Myocyte (in vitro differentiated cells): ENCODE measurements at places on chromosomes 7 and 10. TPM values are rescaled to one million over a fixed set of nuclear protein-coding genes. Genes with fewer than 3 reads are reported as not detected.
A peak's percentile ranks its signal among the peaks of the same experiment; 100 is the strongest.

- DNase-seq: peak; percentile 56
Measured at GRCh38 chr7:92177362-92177761, 1.6 kb downstream of the LRRD1 start.

Gene MYL10
- 0.31 TPM in 1 of 2 replicates, not detected in the other for total RNA-seq

- no peak for DNase-seq
Measured at GRCh38 chr10:91711885-91712680, 79.2 kb upstream of the PPP1R3C start.

Gene CHRM2
- total RNA-seq: 0.32 and 0.78 TPM in 2 replicates

- DNase-seq: no peak
Measured at GRCh38 chr7:150371131-150371995, 2.7 kb downstream of the REPIN1 start.

DNA sequence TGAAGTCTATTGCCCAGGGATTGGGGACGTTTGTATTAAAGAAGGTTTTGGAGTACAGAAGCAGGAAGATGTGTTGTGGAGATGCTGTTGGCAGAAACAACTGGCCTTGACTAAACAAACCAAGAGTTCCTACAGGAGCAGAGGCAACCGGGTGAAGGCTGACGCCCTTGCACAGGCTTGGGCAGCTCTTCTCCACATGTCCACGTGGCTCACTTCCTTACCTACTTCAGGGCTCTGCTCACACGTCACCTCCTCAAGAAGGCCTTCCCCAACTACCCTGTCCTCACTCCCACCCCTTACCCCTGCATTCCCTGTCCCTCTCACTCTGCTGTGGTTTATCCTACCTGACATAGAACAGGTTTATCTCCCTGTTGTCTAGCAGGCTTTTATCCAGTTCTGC, 59.9 kb upstream of the JAZF1 start:
- DNase-seq: no peak

GRCh38 chr7:107404740-107405537, 64.9 kb upstream of the GPR22 start:
- DNase-seq: no peak

DNA sequence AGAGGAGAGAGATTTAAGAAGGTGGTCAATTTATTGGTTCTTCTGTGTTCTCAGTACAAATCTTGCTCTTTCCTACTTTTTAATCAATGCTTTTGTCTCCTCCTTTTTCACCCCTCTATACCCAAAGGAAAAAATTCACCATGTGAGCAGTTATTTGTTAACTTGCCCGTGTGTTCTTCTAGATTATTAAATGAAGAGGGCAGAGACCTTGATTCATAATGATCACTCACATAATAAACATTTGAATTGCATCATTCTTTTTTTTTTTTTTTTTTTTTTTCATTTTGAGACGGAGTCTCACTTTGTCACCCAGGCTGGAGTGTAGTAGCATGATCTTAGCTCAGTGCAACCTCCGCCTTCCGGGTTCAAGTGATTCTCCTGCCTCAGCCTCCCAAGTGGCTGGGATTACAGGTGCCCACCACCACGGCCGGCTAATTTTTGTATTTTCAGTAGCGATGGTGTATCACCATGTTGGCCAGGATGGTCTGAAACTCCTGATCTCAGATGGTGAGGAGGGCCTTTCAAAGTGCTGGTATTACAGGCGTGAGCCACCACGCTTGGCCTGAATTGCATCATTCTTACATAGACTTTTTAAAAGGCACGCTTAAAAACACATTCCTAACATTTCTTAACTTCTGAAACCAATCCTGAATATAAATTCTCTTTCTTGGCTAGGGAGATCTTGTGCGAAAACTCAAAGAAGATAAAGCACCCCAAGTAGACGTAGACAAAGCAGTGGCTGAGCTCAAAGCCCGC, 3.6 kb downstream of the GARS1 start:
- DNase-seq: no peak

- no peak for DNase-seq
Measured at GRCh38 chr10:46247808-46248569, 38.8 kb upstream of the ANTXRL start.

Gene IFIT1B
- not detected in 2 replicates for total RNA-seq

Gene YKT6
- 153 and 155 TPM in 2 replicates for total RNA-seq

GRCh38 chr10:78255796-78256638, 222.4 kb downstream of the RPS24 start:
- peak; percentile 97 for DNase-seq

Gene TEX36
- not detected in 2 replicates for total RNA-seq

DNA sequence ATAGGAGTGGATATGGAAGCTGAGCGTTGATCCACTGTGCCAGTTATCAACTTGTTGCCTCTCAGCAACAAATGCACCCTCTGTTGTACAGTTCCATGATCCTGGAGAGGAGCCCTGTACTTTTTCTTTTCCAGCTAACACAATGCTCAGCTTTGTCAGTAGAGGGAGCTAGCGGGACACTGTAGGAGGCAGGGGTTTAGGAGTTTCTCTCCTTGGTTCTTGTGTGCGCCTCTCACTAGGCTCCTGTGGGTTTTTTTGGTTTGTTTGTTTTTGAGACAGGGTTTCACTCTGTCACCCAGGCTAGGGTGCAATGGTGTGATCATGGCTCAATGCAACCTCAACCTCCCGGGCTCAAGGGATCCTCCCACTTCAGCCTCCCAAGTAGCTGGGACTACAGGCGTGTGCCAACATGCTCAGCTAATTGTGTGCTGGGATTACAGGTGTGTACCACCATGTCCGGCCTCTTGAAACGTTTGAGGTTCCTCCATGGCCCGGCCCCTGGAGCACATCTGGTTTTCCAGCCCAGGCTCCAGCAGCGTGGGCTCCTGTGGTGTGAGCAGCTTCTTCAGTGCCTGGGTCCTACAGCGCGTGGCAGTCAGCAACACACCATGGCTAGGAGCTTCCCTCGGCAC, 12.0 kb upstream of the MARVELD1 start:
- DNase-seq: peak; percentile 86

Gene PRPS1L1
- not detected in 2 replicates for total RNA-seq

Gene NRF1
- total RNA-seq: 14.2 and 15.1 TPM in 2 replicates

DNA sequence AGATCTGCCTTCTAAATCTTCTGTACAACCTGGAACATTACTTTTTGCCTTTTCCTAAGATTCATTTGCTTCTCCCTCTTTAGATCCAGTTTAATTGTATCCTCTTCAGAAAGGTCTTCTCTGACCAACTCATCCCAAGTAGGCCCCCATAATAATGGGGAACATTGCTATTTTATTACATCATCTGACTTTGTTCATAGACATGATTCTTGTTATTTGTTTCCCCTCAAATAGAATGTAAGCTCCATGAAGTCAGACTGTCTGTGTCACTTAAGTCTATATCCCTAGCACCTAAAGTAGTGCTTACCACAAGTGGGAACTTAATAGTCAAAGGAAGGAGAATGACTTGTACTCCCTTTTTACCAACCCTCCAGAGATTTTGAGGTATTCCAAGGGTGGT, 37.5 kb downstream of the LUC7L2 start:
- no peak for DNase-seq

Gene SFTPA1
- not detected in 2 replicates for total RNA-seq

Gene NUTM2A
- 0.47 and 0.91 TPM in 2 replicates for total RNA-seq

Gene LOXL4
- total RNA-seq: 0.64 and 0.88 TPM in 2 replicates

- DNase-seq: no peak
Measured at GRCh38 chr7:135490783-135491182, 19.1 kb downstream of the CNOT4 start.

Gene SPACDR
- total RNA-seq: 0.31 and 0.48 TPM in 2 replicates

DNA sequence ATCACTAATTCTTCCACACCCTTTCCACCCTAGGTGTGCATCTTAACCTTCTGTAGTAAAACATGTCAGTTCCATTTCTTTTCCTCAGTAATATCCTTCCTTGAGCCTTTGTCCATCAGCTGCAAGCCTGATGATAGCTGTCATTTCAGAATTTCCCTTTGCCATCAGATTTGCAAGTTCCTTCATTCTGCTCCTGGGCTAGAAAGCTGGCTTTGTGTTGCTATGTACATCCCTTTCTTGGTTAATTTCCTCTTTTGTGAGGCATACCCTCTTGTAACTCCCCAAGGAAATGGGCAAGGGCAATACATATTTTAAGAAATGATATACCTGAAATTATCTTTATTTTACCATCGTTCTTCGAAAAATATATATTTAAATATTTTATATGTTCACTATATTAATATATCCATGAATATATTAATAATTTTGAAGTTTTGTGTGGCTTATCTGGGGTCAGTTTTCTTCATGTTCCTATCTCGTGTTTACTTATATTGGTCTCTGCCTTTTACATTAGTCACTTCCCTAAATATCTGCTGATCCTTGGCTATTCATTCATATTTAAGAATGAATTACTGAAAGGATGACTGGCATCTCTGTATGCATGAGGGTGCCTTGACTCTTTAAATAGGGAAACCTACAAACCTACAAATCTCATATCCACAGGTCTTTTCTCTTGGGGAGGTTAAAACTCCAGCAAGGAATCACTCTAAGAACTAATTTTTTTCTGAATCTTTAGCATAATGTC, 143.8 kb downstream of the ZNF22 start:
- DNase-seq: no peak

DNA sequence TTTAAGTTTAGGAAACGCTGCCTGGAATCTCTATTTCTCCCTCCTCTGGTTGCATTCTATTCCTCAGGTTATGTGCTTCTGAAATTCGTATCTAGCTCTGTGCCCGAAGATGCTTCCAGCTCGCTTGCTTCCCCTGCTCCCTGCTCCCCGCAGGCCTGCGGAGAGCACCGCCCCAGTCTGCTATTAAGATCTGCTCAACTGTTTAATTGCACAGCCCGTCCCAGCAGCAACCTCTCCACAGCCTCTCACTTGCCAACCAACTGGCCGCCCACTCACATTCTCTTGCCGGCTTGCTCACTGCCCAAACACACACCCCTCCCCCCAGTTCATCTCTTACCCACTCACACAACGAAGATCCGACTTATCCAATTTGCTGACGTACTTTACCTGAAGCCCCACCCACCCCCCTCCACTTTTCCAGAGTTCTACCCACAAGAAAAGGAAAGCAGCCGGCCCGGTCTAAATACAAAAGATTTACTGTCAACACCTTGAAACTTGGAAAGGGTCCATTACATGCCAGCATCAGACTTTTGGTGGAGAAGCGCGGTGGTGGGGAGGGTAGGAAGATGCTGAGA, 167.3 kb upstream of the KLF14 start:
- DNase-seq: peak; percentile 96

- no peak for DNase-seq
Measured at GRCh38 chr7:101536232-101536631, 92.9 kb downstream of the MYL10 start.

DNA sequence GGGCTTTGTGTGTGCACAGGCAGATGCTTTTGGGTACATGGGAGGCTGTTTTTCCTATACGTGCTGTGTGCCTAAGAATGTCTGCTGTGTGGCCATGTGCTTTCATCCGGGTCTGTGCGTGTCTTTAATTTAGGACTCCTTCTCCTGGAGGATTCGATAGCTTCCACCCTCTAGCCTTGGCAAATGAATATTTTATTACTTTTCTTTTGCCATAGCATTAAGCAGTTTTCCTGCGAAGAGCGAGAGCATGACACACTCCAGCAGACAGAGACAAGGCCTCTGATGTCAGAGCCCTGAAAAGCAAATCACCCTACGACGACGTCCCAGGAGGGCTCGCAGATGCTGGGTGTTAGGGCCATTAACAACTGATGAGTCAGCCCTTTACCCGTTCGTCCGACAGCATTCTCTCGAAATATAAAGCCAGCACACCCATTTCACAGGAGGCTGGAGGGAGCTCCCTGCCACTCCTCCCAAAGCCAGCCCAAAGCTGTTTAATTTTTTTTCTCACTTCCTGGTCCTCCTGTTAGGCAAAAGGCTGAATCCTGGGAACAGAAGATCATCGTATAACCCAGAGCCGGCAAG, 311.3 kb upstream of the ZMIZ1 start:
- DNase-seq: peak; percentile 12

Gene OR2A12
- not detected in 2 replicates for total RNA-seq

DNA sequence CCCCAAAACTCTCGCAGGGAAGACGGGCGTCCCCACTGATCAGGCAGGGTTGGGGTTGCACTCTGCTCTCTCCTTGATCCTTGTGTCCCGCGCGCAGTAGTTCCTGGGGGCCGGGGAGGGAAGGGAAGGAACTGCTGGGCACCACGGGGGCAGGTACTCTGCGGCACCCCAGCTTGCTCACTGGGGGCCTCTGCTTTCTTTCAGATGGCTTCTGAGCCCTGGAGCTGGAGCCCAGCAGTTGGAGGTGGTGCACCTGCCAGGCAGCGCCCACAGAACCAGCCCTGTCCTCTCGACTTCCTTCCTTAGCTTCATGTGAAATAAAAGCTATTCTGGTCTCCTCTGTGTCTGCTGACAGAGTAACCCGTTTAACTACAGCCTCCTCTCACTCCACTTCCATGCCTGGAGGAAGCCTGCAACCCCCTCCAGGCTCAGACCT, 12.2 kb downstream of the PLAC9 start:
- DNase-seq: peak; percentile 47

Gene DKK1
- total RNA-seq: 4.9 and 13.5 TPM in 2 replicates

DNA sequence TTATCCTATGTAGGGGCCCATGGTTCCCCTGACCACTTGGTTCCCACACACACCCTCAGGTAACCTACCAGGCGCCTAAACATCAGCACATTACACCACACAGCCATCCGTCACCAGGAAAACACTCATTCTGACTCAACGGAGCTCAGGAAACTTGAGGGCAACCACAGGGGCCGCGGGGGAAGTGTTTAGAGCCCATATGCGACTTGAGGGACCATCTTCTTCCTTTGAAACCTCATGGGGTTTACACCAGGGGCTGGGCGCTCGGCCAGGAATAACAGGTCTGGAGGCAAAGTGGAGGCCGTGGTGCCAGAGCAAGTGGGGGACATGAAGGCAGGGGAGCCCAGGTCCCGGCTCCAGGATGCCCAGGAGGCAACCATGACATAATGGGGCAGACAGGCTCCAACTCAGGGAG, 1.5 kb downstream of the STX1A start:
- peak; percentile 81 for DNase-seq

Gene LIPN
- not detected in 2 replicates for total RNA-seq

DNA sequence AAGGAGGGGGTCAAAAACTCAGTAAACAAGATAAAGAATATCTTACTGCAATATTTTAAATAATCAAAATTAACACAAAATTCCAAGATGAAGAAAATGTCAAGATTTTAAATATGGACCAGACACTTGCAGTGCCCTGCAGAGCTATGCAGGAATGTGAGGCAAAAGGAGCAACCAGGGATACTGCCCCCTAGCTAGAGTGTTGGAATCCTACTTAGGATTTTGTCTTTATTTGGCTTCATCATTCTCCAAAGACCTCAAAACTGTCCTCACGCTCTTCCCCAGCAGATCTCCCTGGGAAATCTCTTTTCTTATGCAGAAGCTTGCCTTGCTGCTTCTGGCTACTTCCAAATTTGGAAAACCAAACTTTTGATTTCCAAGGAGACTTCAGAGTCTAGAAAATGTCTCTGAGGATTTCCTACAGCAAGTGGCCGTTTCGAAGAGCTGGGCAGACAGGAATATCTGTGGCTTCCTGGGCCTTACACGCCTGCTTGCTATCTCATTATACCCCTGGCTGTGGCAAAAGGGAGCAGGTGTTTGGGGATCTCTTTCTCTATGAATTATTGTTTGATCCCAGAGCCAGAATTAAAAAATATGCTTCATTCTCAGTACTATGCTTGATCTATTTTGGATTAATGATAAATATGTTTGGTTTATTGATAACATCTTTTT, 232.2 kb upstream of the BMPER start:
- peak; percentile 78 for DNase-seq

GRCh38 chr7:149729983-149730801, 43.2 kb downstream of the ZNF467 start:
- no peak for DNase-seq

Gene CDNF
- 0.88 and 2.9 TPM in 2 replicates for total RNA-seq

- DNase-seq: no peak
Measured at GRCh38 chr7:50577569-50577968, 12.4 kb upstream of the DDC start.
